Fibroblast of lung (primary cell): ENCODE measurements at places on chromosomes 2 and 18. TPM values are rescaled to one million over a fixed set of nuclear protein-coding genes. Genes with fewer than 3 reads are reported as not detected.

The EGR4 gene
- under 0.01 TPM in 1 of 2 replicates, not detected in the other for total RNA-seq

DNA sequence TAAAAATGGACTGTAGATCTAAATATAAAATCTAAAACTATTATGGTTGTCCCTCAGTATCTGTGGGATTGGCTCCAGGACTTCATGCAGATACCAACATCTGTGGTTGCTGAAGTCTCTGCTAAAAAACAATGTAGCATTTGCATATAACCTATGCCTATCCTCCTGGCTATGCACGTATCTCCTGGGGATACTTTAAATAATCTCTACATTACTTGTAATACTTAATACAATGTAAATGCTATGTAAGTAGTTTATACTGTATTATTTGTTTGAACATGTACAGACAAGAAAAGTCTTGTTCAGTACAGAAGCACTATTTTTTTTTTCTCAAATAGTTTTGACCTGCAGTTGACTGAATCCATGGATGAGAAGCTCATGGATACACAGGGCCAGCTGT is 134.9 kb downstream of the ZAP70 start:
- DNase-seq = no peak

DNA sequence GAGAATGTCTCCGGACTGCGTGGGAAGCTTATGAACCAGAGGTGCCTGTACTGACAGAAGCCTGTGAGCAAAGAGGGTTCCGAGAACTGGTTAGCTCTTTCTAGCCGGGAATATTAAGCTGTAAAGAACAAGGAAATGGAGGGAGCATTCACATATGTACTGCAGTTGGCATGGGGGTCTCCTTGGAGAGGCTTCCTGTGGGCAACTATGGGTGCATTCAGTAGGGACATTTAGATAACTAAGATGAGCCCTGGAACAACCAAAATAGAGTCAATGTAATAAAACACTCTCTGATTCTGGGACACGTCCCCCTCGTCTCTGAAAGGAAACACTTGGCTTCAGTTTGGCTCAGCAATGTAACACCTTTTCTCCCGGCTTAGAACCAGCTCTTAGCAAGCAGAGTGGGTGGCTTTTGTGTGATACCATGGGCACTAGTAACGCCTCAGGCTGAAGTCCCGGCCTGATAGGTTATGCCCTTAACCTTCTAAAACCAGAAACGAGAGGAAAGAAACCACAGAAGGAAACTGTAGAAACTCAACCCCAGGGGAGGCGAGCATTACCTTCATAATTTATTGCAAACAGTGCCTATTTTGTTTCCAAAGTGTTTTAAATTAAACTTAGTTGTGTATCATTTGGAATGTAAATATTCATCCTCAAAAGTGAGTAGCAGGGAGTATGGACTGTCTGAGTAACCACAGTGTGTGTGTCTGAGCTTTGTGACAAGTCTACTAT is 48.8 kb upstream of the LPIN2 start:
- DNase-seq = no peak

The UGT1A10 gene
- total RNA-seq = not detected in 2 replicates

The ACADL gene
- 0.50 and 0.51 TPM in 2 replicates for total RNA-seq

DNA sequence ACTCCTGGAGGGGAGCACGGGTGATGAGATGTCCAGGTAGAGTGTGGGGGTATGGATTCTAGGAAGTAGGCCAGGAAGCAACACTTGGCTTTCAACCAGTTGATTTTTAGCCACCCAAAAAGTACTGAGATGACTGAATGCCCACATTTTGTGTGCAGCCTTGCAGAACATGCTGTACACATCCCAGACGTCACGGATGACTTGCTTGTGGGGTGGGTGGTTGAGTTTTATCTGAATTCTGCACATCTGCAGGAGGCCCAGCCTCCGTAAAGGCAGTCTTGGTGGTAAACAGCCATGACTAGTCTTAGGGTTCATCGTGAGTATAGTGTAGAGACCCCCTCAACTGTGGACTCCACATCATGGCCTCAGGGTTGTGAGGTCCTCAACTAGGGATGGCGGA is 53.3 kb upstream of the CCDC195 start:
- no peak for DNase-seq

- no peak for DNase-seq
These were observed 31.9 kb downstream of the C2orf74 start for GRCh38 chr2:61193670-61194561.

The LYPD6 gene
- total RNA-seq = under 0.01 and 0.17 TPM in 2 replicates

DNA sequence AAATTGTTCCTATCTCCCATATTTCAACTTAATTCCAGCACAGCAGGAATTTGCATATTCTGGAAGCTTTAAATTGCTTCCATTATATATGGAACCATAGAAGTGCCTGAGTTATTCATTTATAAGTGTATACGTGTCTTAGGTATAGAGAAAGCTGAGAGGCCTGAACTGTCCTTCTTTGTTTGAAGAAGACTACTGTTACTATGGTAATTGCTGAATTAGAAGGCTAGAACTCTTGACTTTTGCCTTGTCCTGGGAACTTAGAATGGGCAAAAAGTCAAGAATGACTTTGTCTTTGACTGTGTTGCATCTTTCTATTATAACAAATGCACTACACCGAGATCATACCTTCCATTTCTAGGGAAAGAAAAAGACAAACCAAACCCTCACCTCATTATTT is 15.7 kb downstream of the CAMKMT start:
- no peak for DNase-seq

DNA sequence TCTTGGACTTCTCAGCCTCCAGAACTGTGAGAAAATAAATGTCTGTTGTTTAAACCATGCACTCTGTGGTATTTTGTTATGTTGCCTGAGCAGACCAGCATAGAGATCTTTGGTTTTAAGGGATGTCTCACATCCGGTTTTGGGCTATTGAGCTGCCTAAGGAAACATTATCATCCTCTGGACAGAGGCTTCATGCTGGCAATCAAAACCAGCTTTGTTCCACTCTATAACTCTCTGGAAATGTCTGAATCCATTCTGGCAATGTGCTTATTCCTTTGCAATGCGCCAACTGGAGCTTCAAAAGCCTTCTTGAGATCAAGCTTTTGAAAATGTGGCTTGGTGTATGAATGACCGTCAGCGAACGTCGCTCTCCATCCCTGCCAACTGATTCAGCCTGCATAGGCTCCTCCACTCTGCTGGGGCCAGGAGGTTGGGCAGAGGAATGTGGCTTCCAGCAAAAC is 183.6 kb upstream of the MGAT5 start:
- peak; percentile 39 for DNase-seq

The QPCT gene
- 3.9 and 8.4 TPM in 2 replicates for total RNA-seq

GRCh38 chr18:66129248-66129647 is 378.4 kb downstream of the CDH7 start:
- DNase-seq = no peak

- DNase-seq = no peak
These were observed 78.1 kb downstream of the PIEZO2 start for GRCh38 chr18:11071300-11071699.

GRCh38 chr2:140506606-140507005 is 1624.2 kb downstream of the LRP1B start:
- DNase-seq = peak; percentile 80

GRCh38 chr18:44918142-44918476 is 237.4 kb downstream of the SETBP1 start:
- DNase-seq = no peak

DNA sequence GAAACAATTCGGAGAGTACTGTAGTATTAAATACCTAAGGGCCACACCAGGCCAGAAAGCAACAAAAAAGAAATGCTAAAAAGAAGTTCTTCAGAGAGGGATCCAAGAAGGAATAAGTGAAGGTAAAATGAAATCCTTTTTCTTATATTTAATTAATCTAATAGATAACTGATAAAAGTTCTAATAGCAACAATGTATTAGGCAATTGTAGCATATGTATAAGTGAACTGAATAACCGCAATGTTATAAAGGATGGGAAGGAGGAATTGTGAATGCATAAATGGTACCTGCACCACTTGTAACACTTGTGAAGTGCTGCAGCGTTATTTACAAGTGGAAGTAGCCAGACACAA is 21.8 kb downstream of the TMSB10 start:
- no peak for DNase-seq

GRCh38 chr18:59990121-59990823 is 90.5 kb downstream of the PMAIP1 start:
- peak; percentile 15 for DNase-seq

GRCh38 chr2:129984426-129984825 is 5.0 kb downstream of the RAB6C start:
- no peak for DNase-seq

DNA sequence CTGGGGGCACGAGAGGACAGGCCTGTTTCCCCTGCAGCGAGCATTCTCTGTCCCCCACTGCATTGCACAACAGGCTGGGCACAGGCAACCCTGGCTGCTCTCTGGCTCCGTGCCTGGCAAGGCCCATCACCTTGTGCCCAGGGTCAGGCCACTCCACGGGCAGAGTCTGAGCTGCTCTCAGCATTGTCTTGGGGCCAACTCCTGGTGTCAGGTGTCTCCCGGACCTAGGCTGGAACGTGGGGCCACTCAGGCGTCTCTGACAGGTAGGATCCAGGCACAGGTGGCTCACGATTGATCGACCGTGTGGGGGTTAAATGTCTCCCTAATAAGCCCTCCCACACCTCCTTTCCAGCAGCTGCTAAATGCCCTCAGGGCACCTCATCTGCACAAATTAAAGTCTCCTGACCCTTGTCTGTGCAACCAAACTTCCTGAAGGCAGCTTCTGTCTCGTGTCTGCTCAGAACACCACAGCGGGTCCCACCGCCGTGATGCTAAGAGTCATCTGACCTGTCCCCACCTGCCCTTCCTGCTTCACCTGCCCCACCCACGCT is 66.6 kb upstream of the GPC1 start:
- DNase-seq = no peak

- no peak for DNase-seq
These were observed 3.5 kb downstream of the AAMP start for GRCh38 chr2:218266316-218266979.

DNA sequence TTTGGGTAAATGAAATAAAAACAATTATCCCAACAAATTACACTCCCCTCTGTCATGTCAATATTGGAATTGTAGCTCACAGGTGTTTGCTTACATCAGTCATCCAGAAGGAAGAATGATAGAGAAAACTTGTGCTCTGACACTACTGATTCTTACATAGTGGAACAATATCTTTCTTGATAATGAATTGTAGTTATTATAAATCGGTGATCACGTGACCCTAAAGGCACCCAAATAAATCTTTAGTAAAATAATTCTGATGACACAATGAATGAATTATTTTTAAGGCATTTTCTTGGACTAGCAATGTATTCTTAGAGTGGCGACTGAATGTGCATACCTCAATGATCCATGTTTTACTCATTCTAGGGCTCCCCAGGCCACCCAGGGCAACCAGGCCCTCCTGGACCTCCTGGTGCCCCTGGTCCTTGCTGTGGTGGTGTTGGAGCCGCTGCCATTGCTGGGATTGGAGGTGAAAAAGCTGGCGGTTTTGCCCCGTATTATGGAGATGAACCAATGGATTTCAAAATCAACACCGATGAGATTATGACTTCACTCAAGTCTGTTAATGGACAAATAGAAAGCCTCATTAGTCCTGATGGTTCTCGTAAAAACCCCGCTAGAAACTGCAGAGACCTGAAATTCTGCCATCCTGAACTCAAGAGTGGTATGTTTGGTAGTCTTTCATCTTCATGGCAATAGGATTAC is 34.5 kb downstream of the COL3A1 start:
- no peak for DNase-seq

The NXPH2 gene
- not detected in 2 replicates for total RNA-seq

DNA sequence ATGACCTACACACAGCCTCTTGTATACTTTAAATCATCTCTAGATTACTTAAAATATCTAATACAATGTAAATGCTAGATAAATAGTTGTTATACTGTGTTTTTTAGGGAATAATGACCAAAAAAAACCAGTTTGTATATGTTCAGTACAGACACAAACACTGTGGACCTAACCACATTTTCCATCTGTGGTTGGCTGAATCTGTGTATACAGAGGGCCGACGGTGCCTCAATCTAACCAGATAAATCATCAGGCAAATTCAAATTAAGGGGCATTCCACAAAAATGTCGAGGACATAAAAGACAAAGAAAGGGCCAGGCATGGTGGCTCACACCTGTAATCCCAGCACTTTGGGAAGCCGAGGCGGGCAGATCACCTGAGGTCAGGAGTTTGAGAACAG is 14.1 kb downstream of the MGAT4A start:
- DNase-seq = no peak
